ENCODE measurements at places on chromosomes 11 and 22.

- no peak for DNase-seq
Observed at GRCh38 chr11:8235925-8236324, 27.8 kb downstream of the LMO1 start.

- no peak for DNase-seq
Observed at GRCh38 chr22:49871482-49871881, 17.8 kb downstream of the ZBED4 start.

DNA sequence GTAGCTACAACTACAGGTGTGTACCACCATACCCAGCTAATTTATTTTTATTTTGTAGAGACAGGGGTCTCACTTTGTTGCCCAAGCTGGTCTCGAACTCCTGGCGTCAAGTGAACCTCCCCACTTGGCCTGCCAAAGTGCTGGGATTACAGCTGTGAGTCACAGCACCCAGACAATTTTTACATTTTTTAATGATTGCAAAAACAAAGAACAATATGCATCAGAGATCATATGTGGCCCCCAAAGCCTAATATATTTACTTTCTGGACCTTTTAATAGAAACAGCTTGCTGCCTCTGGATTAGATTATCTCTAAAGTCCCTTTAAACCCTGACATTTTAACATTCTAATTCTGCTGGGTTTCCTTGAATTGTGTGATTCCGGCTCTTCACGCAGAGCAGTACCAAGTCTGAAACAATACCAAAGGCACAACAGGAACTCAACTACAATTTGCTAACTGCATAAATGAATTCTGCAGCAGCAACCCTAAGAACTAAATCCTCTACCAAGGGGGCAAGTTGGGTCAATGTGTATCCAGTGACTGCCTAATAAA, 25.0 kb downstream of the RAB30 start:
- DNase-seq, result peak; percentile 57

- DNase-seq, result peak; percentile 61
Observed at GRCh38 chr11:114262681-114263512, 33.3 kb upstream of the NNMT start.

GRCh38 chr11:77201370-77201769, 73.3 kb downstream of the MYO7A start:
- DNase-seq, result no peak

GRCh38 chr11:27696961-27697360, 3.3 kb downstream of the BDNF start:
- DNase-seq, result no peak

DNA sequence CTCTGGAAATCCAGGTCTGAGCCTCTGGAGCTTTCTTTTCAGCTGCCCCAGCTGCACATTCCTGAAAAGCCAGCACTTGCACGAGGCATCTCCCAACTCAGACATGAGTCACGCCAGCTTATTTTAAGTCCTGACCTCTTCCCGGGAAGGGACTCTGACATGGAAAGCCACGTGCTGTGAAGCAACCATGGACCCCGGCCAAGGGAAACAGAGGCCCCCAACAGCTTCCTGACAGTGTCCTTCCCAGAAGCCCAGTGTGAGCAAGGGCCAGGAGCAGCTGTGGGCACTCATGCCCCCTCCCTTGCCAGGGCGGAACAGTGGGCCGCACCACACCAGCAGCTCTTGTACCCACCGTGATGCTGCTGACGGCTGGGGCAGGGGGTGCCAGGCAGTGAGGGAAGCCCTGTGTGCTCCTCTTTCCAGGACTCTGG, 118.8 kb upstream of the CADM1 start:
- DNase-seq, result peak; percentile 98

DNA sequence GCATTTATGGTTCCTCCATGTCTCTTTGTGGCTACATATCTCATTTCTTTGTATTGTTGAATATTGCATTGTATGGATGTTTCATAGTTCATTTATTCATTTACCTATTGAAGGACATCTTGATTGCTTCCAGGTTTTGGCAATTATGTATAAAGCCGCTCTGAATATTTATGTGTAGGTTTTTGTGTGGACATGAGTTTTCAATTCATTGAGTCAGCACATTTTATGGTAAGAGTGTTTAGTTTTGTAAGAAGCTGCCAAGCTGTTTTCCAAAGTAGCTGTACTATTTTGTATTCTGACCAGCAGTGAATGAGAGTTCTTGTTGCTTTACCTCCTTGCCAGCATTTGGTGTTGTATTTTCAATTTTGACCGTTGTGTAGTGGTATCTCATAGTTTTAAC, 39.2 kb downstream of the KDM2A start:
- peak; percentile 51 for DNase-seq

- DNase-seq, result no peak
Observed at GRCh38 chr22:30870451-30871345, 97.9 kb downstream of the MORC2 start.

GRCh38 chr22:20758688-20759087, 15.2 kb upstream of the SERPIND1 start:
- no peak for DNase-seq

- peak; percentile 26 for DNase-seq
Observed at GRCh38 chr11:66278363-66279091, 552 bp downstream of the CNIH2 start.

DNA sequence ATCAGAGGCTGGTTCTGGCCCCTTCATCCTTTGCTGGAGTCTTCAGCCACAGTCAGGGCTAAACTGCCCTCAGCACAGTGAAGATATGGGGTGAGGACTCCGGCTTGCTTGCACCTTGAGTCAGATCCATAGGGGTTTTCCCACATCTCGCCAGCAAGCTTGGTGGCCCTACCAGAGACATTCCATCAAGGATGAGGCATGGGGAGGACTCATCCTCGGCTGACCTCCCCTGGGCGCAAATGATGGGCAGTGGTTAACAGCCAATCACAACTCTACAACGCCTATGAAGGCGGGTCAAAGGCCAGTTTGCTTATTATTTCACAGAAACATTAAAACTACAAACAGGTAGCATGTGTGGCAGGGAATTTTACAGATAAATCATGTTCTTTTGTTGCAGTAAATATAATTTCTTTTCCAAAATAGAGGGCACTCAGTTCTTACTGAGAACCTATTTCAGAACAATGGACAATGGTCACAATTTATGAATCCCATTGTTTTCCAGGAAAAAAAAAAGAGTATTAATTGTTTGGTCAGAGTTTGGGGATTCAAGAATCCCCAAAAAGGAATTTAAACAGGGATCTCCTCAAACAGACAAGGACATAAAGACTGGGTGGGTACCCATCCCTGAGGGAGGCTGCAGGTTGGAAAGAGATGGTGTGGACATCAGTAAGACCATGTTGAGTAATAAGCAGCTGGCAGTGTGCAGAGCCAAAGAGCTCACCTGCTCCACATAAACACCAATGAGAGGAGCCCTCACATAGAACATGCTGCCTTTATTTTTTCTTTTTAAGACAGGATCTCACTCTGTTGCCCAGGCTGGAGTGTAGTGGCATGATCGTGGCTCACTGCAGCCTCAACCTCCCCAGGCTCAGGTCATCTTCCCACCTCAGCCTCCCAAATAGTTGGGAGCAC, 14.8 kb downstream of the PLAAT3 start:
- DNase-seq, result peak; percentile 81

GRCh38 chr11:93256623-93257022, 58.8 kb upstream of the SLC36A4 start:
- no peak for DNase-seq

DNA sequence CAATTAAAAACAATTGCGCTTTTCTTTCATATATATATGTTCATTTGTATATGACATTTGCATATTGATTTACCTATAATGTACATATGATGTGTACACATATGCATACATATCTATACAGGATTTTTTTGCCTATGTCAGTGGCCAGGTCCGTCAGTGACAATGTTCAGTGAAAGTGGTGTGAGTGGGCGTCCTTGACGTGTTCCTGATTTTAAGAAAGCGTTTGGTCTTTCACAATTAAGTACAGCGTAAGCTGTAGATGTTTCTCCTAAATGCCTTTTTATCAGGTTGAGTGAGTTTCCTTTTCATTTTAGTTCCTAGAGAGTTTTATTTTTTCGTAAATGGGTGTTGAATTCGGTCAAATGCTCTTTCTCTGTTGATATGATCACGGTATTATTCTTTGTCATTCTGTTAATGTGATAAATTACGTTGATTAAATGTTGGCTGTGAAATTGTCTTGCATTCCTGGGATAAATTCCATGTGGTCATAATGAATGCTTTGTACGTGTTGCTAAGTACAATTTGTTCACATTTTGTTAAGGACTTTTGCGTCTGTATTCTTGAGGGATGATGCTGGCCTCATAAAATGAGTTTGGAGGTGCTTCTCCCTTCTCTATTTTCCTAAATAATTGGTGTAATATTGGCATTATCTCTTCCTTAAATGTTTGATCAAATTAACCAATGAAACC, 10.6 kb upstream of the GNB1L start:
- DNase-seq, result peak; percentile 22

- no peak for DNase-seq
Observed at GRCh38 chr11:70471254-70471653, 72.9 kb downstream of the CTTN start.
